Fibroblast of skin of right biceps (primary cell): ENCODE measurements at places on chromosomes 5 and 9.

DNA sequence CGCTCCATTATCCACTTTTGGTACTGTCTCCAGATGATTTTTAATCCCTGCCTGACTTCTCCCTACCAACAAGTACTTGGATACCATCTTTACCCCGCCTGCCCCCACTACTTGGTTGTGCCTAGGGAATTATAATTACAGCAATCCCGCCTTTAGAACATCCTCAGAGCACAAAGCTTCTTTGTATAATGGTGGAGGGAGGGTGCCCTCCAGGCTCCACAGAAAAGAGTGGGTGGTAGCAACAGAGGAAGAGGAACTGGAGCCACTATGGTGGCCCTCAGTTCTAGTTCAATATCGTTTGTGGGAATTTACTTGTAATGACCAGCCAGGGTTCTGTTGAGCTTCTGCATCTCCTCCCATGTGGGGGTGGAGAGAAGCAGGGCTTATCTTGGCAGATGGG lies 79.0 kb upstream of the RNF38 start:
- no peak for DNase-seq

DNA sequence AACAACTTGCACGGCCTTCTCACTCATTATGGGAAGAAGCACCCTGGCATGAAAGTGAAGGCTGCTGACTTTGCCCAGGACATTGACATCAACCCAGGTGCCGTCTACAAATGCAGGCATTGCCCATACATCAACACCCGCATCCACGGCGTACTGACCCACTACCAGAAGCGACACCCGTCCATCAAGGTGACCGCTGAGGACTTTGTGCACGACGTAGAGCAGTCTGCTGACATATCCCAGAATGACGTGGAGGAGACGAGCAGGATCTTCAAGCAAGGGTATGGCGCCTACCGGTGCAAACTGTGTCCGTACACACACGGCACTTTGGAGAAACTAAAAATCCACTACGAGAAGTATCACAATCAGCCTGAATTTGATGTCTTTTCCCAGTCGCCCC lies 65.4 kb downstream of the ZNF462 start:
- no peak for DNase-seq

- peak; percentile 85 for DNase-seq
These were observed 16.0 kb upstream of the GOLPH3 start for GRCh38 chr5:32190095-32190494.

GRCh38 chr5:82018462-82018861 lies 46.6 kb downstream of the ATG10 start:
- peak; percentile 2 for DNase-seq

GRCh38 chr5:98785244-98785643 lies 11.8 kb downstream of the RGMB start:
- no peak for DNase-seq

DNA sequence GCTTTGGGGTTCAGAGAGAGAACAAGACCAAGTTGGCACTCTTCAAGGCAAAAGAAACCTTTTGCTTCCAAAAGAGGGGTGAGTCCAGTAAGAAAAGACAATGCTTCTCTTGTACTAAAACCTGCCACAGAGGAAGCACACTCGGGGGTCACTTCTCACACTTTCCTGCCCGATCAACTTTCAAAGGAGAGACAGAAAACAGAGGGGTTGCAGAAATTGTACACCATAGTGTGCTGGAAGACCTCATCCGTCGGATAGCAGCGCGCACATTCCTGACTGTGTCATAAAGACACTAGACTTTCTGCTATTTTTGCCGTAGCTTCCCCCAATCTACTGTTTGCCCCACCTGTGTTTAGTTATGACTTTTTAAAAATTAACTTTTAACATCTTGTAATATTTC lies 66.9 kb downstream of the OR2K2 start:
- no peak for DNase-seq

GRCh38 chr5:60809891-60810425 lies 34.1 kb downstream of the ELOVL7 start:
- DNase-seq: no peak

GRCh38 chr9:70035691-70036090 lies 8.0 kb upstream of the MAMDC2 start:
- no peak for DNase-seq

GRCh38 chr9:114285166-114285867 lies 37.6 kb upstream of the ORM1 start:
- DNase-seq: peak; percentile 96

DNA sequence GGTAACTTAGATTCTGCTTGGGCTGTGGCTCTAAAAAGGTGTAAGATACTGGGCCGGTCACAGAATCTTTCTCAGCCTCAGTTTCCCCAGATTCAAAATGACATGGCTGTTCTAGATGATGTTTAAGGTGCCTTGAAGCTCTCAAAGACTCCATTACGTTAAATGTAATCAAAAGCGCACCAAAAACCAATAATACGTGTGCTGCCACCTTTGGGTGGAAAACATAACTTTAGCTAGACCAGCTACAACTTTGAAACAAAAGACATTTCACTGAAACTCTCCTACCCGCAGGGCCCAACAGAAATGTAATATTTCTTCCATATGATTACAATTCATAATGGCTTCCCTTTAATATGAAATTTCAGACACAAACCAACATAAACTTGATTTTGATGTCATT lies 35.0 kb upstream of the PCSK5 start:
- DNase-seq: peak; percentile 10

DNA sequence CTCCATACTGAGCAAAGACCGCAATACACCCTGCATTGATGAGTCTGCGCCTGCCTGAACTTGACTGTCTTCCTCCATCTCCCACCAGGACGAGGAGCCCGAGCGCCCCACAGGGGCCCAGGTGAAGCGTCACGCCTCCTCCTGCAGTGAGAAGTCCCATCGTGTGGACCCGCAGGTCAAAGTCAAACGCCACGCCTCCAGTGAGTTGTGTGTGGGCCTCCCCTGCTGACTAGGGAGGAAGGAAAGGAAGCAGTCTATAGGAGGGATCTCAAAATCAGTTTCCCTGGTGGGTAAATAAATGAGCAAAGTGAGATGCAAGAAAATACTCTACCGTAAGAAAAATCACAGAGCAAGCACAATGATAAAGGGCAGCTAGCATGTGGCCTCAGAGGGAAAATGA lies 22.8 kb upstream of the GRPEL2 start:
- DNase-seq: no peak

- no peak for DNase-seq
These were observed 322.3 kb upstream of the EDIL3 start for GRCh38 chr5:84706678-84707641.

GRCh38 chr9:121950441-121950840 lies 142.7 kb downstream of the TTLL11 start:
- no peak for DNase-seq

DNA sequence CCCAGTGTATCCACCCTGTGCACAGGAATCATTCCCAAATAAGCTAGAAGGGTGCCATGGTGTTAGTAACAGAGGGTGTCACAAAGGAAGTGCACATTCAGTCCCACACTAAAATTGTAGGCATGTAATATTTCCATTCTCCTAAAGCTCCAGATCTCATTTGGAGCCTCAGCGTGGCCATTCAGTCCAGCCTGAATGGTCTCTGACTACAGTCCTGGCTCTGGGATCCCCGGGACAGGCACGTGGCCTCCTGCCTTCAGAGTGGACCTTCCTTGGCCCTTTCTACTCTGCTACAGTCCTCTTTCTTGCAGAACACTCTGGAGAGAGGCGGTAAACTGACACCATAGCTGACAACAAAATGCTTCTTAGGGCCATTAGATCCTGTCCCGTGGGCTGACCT lies 243.9 kb downstream of the IRX2 start:
- DNase-seq: no peak

GRCh38 chr9:92954886-92955285 lies 7.6 kb downstream of the FGD3 start:
- DNase-seq: no peak

DNA sequence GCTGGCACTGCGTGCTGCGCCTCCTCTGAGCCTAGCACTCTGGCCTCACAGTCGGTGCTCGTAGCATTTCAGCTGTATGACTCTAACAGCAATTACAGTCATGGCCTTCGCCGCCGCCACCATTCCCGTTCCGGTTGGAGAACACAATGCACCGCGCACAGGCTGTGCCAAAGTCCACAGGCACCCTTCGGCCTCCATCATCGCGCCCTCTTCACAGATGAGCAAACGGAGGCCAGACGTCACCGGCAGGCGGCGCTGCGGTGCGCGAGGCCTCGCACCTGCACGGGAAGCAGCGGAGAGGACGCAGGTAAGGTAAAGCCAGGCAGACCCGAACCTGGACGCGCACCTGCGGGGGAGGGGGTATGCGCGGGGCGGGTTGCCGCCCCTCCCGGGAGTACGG lies 128.9 kb downstream of the BARX1 start:
- DNase-seq: no peak

DNA sequence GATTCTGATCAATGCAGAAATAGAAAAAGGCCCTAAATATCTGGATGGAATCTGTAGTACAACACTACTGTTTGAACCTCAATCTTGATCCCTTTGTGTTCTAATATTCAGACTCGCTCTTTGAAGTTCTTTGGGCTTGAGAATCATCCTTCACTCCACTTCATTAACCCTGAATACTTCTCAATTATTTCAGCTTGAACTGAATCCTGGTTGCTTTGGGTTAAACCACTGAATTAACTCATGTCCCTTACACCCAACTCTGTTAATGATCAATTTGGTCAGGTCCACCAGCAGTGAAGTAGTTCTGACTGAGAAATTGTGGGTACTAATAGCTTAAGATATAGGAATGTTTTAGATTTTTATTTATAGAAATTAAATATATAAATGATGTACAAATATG lies 1707.2 kb upstream of the ACO1 start:
- no peak for DNase-seq

DNA sequence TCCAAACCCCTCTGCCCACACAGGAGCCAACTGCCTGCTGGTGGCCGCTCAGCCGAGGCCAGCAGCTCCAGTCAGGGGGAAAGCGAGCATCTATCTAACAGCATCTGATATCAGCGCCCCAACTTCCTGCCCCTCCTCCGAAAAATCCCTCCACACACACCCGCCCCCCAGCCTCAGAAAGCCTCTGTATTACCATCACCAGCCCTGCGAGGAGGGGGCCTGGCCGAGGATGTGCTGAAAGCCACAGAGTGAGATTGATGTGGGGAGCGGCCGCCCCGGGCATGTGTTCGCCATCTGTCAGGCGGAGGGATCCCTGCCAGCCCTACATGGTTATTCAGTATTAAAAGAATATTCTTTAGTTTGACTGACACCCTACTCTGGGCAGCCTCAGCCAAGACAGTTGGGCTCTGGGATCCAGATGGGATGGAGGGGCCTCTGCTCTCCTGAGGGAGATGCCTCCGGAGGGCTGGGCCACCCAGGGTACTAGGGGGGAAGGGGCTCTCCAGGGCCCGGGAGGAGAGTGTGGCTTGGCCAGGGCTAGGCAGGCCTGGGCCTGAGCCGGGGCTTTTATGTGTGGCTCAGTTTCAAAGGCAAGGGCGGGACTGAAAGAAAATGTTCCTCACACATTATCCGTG lies 98.0 kb downstream of the HSD17B3 start:
- DNase-seq: peak; percentile 43

DNA sequence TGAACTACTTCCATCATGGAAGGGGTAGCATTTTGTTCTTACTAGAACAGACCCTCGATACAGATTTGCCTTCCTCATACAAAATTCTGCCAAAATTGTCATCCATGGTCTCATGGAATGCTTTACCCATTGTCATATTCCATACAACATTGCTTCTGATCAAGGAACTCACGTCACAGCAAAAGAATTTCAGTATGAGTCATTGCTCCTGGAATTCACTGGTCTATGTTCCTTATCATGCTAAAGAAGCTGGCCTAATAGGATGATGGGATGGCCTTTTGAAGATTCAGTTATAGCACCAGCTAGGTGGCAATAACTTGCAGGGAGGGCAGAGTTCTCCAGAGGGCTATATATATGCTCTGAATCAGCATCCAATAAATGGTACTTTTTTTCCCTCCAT lies 18.2 kb upstream of the FNIP1 start:
- DNase-seq: peak; percentile 93

DNA sequence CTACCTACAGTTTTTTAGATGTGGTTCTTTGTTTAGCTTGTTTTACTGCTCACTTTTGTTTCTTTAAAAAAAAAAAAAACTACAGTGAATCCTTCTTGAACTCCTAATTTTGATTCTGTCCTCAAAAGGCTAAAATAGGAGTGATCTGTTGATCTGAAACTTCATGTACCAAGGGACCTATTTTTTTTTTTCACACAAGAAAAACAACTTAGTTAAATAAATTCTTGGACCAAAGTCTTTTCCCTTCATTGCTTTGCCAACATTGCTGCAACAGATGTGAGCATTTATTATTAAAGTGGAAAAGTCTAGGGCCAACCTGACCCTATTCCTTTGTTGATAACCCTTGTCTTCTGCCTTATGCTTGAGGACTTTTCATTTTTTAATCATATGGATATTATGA lies 236.8 kb downstream of the ARHGEF28 start:
- no peak for DNase-seq

GRCh38 chr5:405421-405820 lies 37.6 kb upstream of the EXOC3 start:
- DNase-seq: no peak

DNA sequence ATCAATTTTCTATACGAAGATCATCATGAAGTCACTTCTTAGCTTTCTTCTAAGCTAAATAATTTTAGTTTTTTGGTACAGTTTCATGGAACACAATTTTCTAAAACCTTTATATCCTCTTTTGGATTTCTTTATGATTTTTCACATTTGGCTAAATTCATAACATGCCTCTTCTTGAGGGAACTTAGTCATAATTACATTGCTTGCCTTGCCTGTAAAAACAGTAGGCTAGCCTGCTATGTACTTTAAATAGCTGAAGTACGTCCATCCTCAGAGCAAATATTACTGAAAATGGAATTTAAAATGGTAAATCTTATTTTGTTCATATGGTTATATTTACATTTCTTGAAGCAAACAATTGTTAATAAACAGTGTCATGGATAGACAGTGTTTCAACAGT lies 225.0 kb downstream of the VPS13A start:
- DNase-seq: peak; percentile 36

GRCh38 chr5:92492908-92493307 lies 1088.1 kb downstream of the NR2F1-AS1 start:
- no peak for DNase-seq

- DNase-seq: peak; percentile 49
These were observed 375 bp upstream of the C5orf24 start for GRCh38 chr5:134845335-134845851.
